ENCODE measurements at places on chromosomes 16 and 17.

DNA sequence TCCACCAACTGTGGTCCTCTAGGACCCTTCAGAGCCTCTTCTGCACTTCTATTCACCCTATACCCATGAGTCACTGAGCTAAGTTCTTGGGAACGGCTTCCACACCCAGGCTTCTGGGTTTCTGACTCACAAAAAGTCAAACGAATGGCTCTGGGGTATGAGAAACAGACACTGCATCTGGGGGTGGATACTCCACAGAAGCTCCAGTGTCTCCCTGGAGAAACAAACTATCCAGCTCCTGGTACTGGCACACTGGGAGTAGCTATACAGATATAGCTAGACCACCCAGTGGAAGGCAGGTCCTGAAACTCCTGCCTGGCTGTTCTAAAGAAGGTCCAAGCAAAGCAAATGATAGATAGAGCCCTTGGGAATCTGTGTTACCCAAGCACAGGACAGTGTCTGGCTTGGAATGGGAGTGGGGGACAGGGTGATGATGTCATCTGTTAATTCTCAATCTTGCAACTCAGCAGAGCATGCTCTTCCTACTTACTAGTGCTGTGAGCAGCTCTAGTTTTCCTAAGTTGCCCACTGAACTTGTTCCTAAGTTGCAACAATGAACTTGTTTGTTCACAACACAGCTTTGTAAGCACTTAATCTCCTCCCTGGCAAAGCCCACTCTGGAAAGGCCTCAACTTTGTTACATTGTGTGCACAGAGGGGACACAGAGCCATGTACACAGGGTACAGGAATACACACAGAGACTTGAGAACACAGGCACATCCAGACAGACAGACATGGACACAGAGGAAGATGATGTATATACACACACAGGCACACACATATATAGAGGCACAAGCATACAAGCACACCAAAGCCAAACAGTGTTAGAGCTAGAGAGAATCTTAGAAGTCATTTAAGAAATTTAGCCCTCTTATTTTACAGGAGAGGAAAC is 6.7 kb downstream of the MMP28 start:
- DNase-seq: no peak

DNA sequence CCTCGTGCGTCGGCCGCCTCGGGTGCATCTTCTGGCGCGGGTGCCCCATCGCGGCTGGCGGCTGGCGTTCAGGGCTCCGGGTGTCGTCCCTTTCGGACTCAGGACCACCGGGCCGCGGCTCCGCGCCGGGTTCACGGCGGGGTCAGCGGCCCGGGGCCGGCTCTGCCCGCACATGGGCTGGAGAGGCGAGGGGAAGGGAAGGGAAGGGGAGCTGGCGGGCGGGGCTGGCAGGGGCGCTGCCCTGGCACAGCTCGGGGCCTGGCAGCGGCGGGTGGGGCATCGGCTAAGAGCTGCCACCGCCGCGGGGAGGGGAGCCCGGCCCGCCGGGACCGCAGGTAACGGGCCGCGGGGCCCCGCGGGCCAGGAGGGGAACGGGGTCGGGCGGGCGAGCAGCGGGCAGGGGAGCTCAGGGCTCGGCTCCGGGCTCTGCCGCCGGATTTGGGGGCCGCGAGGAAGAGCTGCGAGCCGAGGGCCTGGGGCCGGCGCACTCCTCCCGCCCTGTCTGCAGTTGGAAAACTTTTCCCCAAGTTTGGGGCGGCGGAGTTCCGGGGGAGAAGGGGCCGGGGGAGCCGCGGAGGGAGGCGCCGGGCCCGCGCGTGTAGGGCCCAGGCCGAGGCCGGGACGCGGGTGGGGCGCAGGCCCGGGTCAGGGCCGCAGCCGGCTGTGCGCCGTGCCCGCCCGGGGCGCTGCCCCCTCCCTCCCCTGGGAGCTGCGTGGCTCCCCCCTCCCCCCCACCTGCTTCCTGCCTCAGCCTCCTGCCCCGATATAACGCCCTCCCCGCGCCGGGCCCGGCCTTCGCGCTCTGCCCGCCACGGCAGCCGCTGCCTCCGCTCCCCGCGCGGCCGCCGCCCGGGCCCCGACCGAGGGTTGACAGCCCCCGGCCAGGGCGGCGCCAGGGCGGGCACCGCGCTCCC is 646 bp downstream of the HIC1 start:
- DNase-seq: no peak

DNA sequence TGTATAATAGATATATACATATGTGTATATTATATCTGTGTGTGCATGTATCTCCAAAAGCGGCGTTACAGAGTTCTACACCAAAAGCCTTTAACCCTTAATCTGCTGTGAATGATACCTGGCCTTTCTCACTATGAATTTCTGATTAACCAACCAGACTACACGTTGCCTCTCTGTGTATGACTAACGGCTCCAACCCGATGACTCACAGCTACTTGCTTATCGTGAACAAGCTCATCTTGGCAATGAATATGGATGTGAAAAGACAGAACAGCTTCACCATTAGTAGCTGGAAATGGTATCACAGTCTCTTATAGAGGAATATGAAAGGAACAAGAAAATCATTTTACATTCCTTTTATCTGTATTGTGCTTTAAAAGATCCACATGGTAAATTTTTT is 23.8 kb upstream of the ARHGAP44 start:
- no peak for DNase-seq

GRCh38 chr17:70869402-70870085 is 700.2 kb downstream of the KCNJ2 start:
- no peak for DNase-seq

GRCh38 chr17:68698746-68699145 is 97.6 kb upstream of the FAM20A start:
- DNase-seq: no peak

DNA sequence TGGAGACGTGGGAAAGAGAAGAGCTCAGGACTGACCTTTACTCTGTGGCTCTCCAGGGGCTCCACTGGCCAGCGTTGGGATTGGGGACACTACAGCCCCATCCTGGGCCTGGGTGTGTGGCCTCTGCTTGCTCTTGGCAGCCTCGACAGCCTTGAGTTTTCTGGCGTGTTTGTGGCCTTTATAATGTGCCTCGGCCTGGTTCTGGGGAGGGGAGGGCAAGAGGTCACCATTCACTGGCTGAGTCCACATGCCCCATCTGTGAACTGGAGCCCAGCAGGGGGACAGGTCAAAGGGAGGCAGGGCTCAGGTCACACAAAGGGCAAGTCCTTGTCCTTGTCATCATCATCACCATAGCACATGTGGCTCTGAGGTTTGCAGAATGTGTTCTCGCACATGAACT is 11.7 kb downstream of the NKIRAS2 start:
- DNase-seq: no peak

- no peak for DNase-seq
These were observed 23.1 kb downstream of the LITAFD start for GRCh38 chr16:8905168-8905762.

DNA sequence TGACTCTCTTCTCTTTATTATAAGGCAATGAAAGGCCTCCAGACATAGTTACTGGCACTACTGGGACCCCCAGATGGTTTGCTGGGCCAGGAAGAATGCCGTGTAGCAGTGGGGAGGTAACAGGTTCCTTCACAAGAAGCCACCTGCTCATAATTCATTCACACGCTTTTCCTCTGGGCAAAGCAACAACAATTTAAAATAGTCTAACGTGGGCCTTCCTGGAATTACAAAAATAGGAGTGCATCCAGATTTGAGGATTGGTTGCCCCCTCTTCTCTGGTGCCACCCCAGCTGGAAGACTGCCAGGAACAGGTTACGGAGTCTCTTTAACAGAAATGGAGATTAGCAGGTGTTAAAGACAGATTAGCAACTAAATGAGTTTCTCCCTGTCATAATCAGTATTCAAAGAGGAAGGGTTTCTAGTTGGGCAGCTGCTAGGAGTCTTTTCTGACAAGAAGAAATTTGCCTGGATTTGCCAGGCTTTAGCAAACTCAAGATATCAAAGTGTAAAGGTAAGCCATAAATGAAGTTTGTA is 409.6 kb downstream of the NPIPA8 start:
- no peak for DNase-seq

DNA sequence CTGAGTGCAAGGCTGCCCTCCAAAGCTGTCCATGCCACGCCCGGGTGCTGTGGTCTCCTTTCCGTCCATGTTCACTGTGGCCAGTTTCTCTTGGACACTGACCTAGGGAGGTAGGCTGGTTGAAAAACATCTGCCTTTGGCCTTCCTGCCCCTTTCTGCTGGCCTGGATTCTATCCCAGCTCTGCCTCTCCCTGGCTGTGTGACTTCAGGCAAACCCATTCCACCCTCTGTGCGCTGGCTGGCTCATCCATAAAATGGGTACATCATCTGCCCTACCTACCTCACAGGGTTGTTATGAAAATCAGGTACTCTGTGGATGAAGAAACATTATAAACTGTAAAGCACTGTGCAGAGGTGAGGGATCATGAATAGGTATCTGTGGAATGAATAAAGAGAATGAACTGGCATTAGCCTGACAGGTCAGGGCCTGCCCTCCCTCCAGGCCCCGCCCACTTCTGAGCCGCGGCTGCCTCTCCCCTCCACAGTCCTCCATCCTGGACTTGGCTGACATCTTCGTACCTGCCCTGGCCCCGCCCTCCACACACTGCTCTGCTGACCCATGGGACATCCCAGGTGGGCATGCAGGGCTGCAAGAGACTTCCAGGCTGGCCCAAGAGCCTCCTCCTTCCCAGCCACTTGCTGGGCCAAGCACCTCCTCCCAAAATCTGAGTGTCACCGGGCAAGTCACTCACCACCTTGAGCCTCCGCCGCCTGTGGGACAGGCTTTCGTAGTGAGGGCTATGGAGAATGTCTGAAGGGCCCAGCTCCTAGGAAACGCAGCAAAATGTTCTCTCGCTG is 7.0 kb upstream of the SPATA20 start:
- no peak for DNase-seq

- DNase-seq: no peak
These were observed 60.4 kb downstream of the PDPK1 start for GRCh38 chr16:2598133-2598641.

DNA sequence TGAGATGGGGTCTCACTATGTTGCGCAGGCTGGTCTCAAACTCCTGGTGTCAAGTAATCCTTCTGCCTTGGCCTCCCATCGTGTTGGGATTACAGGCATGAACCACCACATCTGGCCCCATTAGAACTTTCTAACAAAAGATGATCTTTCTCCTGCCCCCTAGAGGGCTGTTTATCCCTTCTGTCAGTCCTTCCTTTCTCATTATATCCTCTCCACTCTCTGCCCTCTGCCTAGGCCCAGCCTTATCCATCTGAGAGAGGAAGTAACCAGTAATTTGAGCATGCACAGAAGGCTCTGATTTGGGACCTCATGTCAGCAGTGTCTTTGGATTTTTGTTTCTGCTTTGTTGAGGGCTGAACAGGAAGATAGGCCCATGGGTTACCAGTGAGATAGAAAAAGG is 4.4 kb upstream of the DHX40 start:
- no peak for DNase-seq

- DNase-seq: no peak
These were observed 32.4 kb downstream of the SNX11 start for GRCh38 chr17:48139944-48140343.

DNA sequence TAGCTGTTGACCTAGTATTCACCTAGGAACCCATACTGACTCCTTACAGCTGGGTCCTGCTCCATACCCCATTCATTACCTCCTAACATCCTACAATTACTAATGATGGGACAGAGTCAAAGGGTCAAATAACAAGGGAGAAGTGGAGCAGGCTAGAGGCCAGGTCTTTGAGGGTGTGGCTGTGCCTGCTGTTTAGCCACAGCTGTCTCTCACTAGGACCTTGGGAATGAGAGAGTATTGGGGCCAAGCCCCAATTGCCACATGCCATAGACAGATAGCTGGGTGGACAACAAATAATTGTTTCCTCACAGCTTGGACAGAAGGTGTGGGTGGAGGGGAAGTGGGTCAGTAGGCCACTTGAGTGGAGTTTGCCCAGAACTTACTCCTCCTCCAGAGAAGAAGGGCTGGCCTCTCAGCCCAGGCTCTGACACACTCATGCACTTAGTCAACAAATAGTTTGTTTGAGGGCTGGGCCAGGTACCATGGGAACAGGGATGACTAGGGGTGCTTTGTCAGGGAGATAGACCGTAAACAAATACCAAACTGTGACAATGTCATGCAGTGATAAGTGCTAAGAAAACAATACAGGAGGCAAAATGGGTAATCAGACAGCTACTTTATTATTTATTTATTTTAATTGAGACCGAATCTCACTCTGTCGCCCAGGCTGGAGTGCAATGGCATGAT is 10.2 kb upstream of the CENPT start:
- DNase-seq: no peak

DNA sequence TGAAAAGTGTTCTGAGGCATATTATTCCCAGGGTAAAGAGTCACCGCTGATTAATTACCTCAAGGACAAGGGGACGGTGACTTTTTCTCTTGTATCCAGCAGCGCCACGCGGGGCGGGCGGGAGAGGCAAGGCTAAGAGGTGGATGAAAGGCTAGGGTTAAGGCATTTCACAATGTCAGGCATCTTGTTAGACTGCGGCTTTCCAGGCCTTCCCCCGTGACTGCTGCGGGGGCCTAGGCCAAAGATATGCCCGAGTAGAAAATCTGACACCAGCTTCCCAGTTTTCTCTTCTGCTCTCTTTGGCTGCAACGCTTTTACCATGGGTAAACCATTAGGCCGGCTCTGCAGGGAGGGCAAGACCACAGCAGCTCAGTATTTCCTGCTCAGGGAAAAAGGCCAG is 698.2 kb downstream of the MAF start:
- no peak for DNase-seq

GRCh38 chr17:45855691-45856336 is 11.1 kb downstream of the SPPL2C start:
- no peak for DNase-seq

DNA sequence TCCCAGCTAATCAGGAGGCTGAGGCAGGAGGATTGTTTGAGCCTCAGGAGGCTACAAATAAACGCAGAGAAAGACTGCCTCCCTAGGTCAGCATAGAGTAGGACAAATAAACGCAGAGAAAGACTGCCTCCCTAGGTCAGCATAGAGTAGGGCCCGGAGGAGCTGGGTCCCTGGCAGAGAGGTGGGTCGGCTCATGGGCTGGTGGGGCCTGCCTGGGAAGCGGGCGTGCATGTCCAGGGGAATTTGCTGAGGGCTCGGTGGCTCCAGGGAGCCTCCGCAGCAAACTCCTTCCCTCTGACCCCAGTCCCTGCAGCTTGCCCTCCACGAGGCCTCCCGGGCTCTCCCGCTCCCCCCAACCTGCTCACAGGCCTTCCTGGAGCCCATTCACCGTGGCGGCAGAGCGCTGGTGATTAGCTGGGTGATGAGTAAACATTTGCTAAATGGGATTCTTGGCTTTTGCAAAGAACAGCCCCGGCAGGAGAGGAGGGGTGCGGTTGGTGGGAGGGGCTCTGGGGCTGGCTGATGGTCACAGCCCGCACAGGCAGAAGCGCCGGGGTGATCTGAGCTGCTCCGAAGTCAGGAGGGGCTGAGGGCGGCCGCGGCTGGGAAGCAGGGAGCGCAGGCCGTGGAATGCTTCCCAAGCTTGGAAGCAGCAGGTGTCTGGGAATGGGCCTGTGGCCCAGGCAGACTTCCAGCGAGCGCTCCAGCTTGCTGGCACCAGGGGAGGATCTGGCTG is 93.1 kb downstream of the RTN4RL1 start:
- DNase-seq: no peak

All from activated CD4-positive, CD25-positive, alpha-beta regulatory T cell (primary cell).